Activated B cell treated with CpG ODN at 0.5 μM for 24 hours (primary cell): ENCODE measurements at places on chromosomes 4 and X.

GRCh38 chrX:133590703-133591505, 175.6 kb upstream of the GPC4 start:
- no peak for DNase-seq

DNA sequence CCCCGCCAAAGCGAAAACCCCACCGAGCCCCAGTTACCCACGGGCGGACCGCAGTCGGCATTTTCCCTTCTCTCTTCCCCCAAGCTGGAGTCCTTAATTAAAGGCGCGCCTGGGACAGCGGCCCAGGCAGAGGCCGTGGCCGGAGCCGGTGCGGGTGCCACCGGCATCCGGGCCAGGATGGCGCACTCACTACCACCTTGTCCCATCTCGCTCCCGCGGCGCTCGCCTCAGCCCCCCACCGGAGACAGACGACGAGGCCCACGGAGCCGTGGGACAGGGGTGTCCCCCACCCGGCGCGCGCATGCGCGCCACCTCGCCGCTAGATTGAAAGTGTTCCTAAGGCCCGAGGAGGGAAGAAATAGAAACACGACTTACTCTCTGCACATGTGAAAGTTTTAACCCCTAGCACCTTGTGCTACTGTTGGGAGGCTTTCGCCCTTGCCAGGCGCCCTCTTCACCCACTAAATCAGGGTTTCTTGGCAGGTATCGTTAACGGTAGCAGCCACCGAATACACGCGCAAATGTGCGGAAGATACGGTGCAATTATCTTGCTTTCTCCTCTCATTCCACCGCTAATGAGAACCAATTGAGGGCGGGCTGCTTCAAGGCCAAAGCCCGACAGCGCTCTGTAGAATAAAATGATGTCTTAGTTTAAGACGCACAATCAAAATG, 64.3 kb upstream of the CCDC160 start:
- DNase-seq, result peak; percentile 26

GRCh38 chrX:134588806-134589205, 69.5 kb downstream of the PLAC1 start:
- DNase-seq, result no peak

DNA sequence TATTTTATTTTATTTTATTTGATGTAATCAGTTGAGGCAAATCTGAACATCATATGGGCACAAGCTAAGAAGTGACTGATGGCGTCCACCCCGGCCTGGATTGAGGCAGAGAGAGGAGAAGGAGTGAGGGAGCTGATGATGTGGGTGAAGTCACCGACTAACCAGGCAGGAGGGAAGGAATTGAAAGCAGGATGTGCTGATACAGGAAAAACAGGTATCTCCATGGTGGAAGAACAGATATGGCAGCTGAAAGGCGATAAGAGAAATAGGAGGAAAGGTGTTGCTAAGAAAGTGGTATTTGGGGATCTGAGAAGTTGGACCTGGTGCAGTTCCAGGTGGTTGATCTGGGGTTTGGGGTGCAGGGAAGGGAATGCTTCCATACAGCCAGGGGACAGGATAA, 37.6 kb upstream of the GYPB start:
- DNase-seq, result no peak

GRCh38 chr4:54742636-54743399, 85.1 kb downstream of the KIT start:
- no peak for DNase-seq

DNA sequence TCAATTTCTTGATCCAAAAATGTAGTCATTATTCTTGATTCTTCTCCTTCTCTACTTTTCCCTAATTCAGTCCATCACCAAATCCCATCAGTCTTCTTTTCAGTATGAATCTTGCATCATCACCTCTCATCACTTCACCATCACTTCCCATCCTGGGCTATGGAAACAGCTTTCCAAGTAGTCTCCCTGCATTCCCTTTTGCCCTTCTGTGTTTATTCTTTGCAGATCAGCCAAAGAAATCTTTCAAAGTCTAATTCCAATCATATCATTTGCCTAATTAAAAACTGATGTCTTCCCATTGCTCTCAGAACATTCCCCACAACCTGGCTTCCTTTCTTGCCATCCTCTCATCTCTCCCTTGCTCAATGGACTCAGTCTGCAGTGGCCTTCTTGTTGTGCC, 201.7 kb upstream of the ADAMTS3 start:
- DNase-seq, result no peak

DNA sequence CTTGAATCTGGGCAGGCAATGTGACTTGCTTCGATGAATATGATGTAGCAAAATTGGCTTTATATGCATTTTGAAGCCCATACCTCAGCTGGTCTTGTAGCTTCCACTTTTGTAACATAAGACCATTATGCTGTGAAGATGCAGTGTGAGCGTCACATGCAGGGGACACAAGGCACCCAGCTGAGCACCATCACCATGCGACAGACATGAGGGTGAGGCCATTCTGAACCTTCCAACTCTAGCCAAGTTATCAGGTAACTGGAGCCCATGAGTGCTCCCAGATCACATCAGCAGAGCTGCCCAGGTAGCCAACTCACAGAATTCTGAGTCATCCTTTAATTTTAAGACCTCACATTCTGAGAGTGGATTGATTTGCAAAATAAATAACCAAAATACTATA, 705.9 kb downstream of the FSTL5 start:
- no peak for DNase-seq

DNA sequence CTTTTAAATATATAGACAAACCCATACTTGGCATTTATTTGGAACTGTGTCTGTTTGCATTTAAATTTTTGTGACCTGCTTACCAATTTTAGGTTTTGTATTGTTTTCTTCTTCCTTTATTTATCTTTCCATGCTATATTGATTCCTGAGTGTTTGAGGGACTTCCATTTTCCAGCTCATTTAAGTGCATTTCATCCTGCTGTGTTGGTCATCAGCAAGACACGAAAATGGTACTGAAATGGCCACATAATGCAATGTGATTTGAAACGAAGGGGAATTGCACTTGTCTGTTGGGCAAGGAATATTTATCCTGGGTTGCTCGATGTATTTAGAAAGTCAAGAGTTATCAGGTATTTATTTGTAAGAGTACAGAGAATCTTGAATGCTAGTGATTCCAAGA, 524.3 kb upstream of the MAGEB2 start:
- DNase-seq, result no peak

DNA sequence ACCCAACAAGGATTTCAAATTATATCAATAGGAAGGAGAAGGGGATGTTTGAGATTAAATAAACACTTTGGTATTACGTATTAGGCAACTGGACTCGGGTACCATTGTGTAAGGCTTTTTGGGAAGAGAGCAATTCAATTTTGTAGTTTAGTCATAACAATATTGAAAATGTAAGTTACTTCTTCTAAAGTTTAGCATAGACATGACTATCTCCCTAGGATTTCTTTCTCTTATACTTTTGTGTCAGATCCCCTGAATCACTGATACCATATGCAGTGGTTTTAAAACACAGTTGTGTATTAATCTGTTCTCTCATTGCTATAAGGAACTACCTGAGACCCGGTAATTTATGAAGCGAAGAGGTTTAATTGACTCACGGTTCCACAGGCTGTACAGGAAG, 123.8 kb upstream of the FAM9C start:
- no peak for DNase-seq

GRCh38 chrX:150525061-150525919, 43.1 kb upstream of the MTM1 start:
- no peak for DNase-seq

GRCh38 chrX:5117816-5118215, 1110.9 kb downstream of the NLGN4X start:
- DNase-seq, result no peak

DNA sequence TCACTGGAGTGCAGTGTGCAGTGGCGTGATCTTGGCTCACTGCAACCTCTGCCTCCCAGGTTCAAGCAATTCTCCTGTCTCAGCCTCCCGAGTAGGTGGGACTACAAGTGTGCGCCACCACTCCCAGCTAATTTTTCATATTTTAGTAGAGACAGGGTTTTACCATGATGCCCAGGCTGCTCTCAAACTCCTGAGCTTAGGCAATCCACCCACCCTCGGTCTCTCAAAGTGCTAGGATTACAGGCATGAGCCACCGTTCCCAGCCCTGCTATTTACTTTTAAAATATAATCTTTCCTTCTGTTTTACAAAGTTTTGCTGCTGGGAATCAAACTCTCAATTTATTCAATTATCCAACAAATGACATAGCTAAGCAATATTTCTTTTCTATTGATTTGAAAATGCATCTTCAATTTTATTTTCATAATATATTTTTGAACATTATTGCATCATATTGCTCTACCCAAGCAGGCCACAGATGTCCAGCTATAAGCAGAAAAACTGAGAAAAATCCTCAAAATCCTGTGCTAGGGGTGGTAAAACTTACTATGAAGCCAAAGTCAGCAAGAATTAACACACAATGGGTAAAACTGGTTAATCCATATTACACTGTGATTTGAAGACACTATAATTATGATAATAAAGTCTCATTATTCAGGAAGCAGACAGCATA, 5.2 kb downstream of the TIFA start:
- no peak for DNase-seq

DNA sequence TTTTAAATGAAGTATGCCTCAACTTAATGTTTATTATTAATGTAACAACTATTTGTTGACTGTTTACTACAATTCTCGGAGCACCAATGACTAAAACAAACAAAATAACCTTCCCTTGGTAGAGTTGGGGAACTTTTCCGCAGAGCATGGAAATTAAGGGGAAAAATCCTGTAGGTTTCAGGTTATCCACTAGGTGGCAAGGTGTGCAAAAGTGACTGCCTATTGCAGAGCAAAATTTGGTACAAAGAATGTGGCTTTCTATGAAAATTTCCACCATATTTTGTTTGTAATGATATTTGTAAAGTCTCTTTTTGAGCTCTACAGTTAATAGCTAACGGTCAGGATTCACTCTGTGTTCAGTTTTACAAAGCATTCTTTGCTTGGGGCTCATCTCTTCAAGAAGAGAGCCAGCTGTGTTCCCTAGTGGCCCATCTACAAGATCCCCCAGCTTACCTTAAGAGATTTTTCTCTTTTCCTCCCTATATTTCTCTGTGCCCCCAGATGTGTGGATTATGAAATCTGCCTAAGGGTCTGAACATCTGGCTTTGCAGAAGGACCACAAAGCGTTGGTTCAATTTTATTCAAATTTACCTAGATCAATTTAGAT, 61.1 kb downstream of the FBXO8 start:
- DNase-seq, result no peak

DNA sequence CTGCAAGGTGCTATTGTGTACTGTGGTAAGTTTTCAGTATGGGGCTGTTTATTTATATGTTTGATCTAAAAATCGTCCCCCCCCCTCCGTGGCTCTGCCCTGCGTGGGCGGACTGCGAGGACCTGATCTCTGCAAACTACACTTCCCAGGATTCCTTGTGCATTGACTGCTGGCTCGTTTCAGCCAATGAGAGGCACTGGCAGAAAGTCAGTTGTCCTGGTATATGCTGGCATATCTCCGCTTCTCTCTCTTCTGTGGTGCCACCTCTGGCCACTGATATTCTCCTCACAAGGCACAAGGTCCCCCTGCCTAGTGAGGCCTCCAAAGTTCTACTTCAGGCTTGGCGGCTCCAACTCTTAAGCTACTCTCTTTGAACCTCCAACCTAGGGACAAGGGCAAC, 168.8 kb upstream of the ZFP42 start:
- DNase-seq, result no peak

DNA sequence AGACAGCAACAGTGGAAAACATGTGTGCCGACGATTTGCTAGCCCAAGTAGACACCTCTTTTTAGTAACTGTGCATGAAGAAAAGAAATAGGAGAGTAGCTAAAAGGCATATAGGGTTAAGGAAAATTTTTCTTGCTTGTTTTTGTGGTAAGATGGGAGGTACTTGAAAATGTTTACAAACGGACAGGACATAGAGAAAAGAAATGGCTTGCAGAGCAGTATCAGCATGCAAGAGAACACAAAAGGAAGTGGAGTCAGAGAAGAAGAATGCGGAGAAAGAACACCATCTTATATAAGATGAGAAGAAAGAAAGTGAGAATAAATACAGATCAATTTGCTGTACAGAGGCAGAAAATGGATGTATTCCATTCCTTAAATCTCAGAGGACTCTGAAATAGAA, 263.7 kb upstream of the ETNPPL start:
- no peak for DNase-seq

DNA sequence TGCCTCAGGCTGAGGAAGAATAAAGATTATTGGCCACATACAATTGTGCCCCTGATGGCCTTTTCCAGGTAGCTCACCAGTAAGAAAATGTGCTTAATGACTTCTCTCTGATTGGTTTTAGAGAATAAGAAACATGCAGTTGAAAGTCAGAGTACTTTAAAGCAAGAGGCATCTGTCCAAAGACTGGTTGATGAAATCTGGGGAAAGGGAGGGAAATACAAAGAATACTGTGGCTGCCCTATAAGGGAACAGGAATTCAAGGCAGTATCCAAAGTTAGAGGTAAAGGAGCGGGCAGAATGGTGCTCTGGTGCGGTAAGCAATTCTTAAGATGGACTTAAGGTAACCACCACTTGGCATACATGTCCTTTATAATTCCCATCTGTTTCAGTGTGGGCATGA, 11.4 kb downstream of the PBDC1 start:
- DNase-seq, result no peak

GRCh38 chrX:45422216-45422925, 221.7 kb upstream of the DIPK2B start:
- no peak for DNase-seq

GRCh38 chrX:152912106-152912505, 14.2 kb downstream of the ZNF185 start:
- DNase-seq, result no peak

DNA sequence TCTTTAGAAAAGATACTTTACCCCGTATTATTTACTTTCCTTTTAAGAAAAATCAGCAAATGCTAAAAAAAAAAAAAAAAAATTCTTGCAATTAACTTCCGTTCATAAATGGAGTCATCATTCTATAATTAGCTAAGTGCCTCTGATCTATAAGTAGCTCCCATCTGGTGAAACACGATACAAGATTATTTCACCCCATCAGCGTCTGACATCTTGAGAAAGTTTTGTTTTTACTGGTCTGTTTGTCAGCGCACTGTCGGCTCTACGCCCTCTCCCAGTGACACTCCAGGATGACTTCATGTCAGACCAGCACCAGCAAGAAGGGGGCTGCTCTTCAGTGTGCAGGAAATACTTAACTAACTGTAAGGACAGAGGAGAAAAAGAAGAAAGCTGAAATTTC, 108.3 kb downstream of the AFAP1 start:
- DNase-seq, result no peak

DNA sequence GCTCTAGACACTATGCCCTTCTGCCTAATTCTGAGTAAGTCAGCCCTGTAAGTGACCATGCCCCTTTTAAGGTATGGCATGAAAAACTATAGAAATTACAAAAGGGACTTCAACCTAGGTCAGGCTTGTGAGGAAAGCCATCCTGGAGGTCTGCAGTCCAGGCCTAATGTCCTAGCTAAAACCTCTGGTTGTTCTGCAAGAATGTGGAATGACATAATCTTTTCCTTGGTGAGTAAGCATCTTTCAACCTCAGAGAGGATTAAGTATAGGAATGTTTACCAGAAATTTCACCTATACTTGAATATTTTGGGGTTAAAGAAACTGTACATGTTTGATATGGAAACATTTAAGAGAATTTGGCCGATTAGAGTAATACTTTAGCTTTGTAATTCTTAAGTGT, 23.8 kb upstream of the HPSE start:
- no peak for DNase-seq

- DNase-seq, result no peak
Observed at GRCh38 chr4:172109466-172109865, 296.3 kb downstream of the GALNTL6 start.

GRCh38 chr4:177320721-177321120, 11.0 kb downstream of the NEIL3 start:
- DNase-seq, result no peak

- peak; percentile 75 for DNase-seq
Observed at GRCh38 chrX:154443992-154444754, at the start of gene FAM50A. FAM50A (plus strand) TSS chrX:154444141; CDS start chrX:154444236, 95 bp downstream.

GRCh38 chrX:95754411-95754810, 930.2 kb upstream of the DIAPH2 start:
- no peak for DNase-seq

GRCh38 chr4:153337686-153338085, 6.8 kb upstream of the MND1 start:
- no peak for DNase-seq
